ENCODE measurements at places on chromosomes 2 and 18.

- no peak for ATAC-seq
Observed at GRCh38 chr2:239862613-239863012, 162.5 kb downstream of the NDUFA10 start.

DNA sequence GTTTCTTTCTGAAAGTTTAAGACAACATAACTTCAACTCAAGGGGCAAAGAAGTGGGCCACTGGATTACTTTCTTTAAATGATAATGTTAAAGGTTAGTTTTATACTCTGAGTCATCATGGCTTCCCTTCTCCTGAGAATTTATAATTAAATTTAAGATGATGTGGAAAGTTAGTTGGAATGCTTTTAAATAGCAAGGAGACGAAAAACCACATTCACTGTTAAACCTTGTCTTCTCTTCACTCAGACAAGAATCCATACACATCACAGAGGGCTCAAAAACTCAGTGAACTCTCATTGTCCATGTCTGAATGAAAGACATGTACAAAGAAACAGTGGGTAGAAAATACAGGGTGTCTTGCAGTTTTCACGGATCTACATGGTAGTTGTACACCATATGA is 65.6 kb downstream of the COL5A2 start:
- no peak for ATAC-seq

DNA sequence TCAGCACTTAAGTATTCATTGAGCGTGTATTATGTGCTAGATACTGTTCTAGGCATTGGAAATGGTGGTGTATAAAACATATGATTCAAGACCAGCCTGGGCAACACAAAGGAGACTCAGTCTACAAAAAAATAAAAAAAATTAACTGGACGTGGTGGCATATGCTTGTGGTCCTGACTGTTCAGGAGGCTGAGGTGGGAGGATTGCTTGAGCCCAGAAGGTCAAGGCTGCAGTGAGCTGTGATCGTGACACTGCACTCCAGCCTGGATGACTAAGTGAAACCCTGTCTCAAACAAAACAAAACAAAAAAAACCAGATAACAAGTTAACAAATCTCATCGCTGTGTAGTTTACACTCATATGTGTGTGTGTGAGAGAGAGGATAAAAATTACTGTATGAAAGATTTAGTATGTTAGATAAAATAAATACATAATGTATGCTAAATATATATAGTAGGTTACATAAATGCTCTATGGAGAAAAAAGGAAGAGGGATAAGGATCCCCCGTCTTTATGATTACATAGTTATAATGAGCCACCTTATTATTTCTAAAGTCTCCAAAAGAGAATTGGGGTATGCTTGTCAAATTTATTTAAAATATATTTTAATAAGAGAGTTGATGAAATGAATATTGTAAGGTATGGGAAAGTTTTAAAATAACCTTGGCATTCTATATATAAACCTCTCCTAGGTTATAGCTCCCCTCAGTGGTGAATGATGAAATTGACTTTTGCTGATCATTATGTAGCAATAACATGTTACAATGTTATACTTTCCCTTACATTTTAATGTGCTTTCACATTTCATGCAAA is 69.2 kb downstream of the EHBP1 start:
- no peak for ATAC-seq

- no peak for ATAC-seq
Observed at GRCh38 chr2:119711352-119711751, 32.4 kb downstream of the TMEM177 start.

GRCh38 chr2:101751276-101751815 is 53.8 kb downstream of the MAP4K4 start:
- ATAC-seq: no peak

- no peak for ATAC-seq
Observed at GRCh38 chr2:50707196-50707595, 324.7 kb downstream of the NRXN1 start.

GRCh38 chr2:10989151-10989550 is 77.4 kb downstream of the KCNF1 start:
- ATAC-seq: no peak

GRCh38 chr18:32714571-32715148 is 58.2 kb downstream of the KLHL14 start:
- ATAC-seq: no peak

GRCh38 chr2:40367032-40367431 is 84.9 kb downstream of the SLC8A1 start:
- no peak for ATAC-seq

DNA sequence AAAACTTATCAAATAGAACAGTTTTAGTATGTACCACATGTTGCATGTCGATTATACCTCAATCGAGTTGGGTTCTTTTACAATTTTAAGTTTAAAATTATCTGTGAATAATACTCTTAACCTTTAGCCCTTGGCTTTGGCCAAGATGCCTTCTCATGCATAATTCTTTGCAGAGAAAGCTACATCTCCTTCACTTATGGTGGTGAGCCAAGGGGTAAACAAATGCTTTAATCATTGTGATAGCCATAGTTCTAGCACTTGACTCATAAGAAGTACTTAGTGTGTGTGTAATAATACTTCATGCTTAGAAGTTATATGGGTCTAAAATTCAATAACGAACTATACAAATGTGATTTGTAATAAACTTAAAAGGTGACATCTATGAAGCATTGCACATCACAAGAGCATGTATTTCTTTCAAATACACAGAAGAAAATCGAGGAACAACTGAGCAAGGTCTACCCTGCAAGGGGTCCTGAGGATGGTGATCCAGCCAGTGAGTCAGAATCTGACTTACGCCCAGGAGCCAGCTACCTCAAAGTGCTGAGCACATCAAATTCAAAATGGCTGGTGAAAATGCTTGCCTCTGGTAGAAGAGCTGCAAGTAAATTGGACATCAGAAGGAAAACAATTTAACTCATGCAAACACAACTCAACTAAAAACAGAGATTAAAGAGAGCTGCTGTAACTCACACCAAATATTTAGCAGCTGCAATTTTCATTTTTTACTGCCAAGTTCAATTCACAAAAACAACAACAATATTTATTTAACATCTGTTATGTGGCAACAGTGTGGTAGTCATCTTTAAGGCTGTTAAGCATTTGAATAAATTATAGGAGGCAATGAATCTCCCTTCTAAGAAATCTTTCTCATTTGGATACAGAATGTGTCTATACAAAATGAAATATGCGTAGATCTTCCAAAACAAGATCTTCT is 23.8 kb upstream of the TTC39C start:
- ATAC-seq: no peak

- no peak for ATAC-seq
Observed at GRCh38 chr2:45300026-45300750, 290.9 kb upstream of the SIX2 start.

DNA sequence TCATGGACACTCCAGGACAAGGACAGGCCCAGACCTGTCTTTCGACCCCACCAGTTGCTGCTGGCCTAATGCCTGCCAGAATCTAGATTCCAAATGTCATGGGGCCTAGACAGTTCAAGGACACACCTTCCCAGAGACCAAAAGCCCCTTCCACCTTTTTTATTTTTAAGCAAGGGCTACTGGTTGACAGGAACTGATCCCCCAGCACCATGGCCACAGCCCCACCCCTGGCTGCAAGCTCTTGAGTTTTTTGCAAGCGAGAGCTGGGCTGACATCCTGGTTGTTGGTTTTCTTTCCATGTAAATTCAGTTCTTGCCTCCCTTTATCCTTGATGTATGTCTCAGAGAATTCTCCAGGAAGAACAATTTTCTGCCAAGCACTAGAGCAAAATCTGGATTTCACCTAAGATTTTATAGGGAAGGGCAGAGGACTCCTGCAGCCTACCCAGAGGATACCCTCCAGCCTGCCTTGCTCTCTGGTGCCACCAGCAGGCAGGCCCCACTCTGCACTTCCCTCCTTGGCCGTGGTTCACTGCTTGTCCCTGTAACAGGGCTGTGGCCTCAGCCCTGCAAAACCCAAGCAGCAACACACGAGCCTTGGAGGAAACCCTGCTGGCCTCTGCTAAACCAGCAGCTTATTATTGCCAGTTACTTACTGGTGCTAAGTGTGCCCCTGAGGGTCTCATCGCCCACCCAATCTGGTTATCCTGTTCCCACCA is 97.7 kb downstream of the TWIST2 start:
- no peak for ATAC-seq

- ATAC-seq: no peak
Observed at GRCh38 chr2:235599596-235600338, 105.9 kb downstream of the AGAP1 start.

DNA sequence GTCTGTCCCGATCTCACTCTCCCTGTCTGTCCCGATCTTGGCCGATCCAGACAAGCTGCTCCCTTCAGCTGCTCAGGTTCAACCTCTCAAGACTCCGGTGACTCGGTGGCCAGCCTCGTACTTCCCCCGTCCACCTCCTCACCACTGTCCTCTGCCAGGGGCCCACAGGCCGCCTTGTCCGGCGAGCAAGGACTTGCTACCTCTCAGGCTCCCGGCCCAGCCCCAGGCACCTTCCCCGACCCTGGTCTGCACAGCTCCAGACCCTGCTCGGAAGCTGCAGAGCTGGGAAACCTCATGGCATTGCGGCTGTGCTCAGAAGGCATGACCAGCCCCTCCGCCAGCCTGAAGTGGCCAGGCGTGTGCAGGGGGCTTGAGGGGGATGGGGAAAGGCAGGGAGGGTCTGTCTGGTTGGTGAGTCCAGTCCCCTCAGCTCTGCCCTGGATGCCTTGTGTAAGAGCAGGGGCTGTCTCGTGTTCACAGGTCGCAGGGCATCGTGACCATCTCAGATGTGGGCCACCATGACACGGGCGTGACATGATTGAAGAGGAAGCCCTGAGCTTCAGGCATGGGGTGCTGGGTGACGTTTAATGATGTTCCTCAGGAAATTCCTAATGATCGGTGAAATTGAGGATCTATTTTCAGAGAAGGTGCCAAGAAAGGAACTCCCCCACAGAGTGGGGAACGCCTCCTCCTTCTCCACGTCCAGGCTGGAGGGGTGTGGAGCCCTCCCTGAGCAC is 121.2 kb upstream of the CTDP1 start:
- no peak for ATAC-seq

- no peak for ATAC-seq
Observed at GRCh38 chr2:37100054-37100453, 15.7 kb downstream of the GPATCH11 start.

GRCh38 chr2:133676392-133677130 is 108.3 kb upstream of the NCKAP5 start:
- no peak for ATAC-seq

- ATAC-seq: no peak
Observed at GRCh38 chr18:54679318-54680149, 88.5 kb downstream of the DYNAP start.

All from activated CD4-positive, CD25-positive, alpha-beta regulatory T cell treated with anti-CD3 and anti-CD28 coated beads, Interleukin-2, amount 50 U/mL, for 24 hours (primary cell).